Osteoblast (primary cell): ENCODE measurements at places on chromosomes 2 and 18. TPM values are rescaled to one million over a fixed set of nuclear protein-coding genes. Genes with fewer than 3 reads are reported as not detected.
A peak's percentile ranks its signal among the peaks of the same experiment; 100 is the strongest.

The SLC14A1 gene
- total RNA-seq, result 128 and 136 TPM in 2 replicates

The KIAA2012 gene
- total RNA-seq, result under 0.01 TPM in 1 of 2 replicates, not detected in the other

GRCh38 chr2:29322011-29322410 lies 206.8 kb downstream of the CLIP4 start:
- DNase-seq, result no peak

DNA sequence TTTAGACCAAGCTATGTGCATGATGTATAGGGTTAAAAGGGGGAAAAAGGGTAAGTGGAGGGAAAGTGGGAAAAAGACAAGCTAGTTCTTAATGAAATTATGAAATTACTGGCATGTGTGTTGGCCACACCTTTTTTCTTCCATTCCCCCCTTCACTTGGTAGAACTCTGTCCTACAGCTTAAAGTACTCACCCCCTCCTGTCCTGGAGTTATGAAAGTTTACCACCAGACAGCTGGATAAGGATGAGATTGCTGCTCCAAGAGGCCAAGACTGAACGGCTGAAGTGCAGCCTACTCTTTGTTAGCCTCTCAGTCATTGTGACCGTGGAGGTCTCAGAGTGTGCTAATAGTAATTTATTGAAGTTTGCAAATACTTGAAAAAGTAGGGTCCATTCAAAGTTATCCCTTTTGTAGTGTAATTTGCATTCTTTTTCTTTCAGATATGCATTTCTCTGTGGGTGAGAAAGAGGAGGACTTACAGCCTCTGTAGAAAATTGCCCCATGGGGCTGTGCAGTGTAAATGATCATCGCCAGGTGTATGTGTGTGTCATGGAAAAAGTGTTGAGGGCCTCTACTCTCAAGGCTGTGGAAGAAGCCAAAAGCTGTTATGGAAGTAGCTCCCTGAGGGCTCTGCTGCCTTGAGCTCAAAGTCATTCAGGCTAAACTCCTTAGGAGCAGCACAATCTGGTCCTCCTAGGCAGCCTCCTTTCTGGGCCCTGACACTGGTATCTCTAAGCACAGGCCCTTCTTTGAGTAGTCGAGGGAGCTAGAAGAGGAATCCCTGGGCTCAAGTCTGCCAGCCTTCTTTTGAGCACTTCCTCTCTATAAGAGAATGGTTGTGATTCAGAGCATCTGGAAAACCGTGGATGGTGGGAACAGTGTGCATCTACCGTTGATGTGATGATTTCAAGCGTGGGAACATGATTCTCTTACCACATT lies 46.2 kb downstream of the LHCGR start:
- peak; percentile 9 for DNase-seq

- peak; percentile 4 for DNase-seq
Observed at GRCh38 chr18:4248686-4249085, 206.4 kb downstream of the DLGAP1 start.

DNA sequence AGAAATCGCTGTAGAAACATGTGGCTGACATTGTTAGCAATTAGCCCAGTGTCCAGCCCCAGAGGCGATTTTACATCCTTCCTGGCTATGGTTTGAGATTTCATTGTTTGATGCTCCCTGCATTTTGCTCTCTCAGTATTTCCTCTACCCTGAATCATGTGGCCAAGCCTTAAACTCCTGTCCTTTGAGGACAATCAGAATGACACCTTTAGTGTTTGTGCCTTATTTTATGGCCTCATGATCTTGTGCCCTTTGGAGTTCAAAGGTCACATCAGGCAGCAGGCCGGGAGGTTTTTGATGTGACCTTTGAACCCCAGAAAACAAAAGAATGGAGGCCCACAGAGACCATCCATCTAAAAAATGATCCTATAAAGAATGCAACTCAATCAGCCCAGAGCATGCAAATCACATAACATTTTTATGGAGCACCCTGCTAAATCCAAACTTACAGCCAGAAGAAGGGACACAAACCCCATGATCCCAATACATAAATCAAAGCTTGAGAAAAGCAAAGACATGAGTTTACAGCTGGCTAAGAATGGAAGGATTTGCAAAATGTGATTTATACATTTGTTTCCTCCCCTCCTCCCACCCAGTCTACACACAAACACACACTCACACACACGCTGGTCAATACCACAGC lies 52.5 kb downstream of the FECH start:
- DNase-seq, result no peak

GRCh38 chr2:94877129-94877528 lies 5.9 kb downstream of the TEKT4 start:
- no peak for DNase-seq

- DNase-seq, result no peak
Observed at GRCh38 chr2:43717322-43717721, 41.1 kb upstream of the C1GALT1C1L start.

DNA sequence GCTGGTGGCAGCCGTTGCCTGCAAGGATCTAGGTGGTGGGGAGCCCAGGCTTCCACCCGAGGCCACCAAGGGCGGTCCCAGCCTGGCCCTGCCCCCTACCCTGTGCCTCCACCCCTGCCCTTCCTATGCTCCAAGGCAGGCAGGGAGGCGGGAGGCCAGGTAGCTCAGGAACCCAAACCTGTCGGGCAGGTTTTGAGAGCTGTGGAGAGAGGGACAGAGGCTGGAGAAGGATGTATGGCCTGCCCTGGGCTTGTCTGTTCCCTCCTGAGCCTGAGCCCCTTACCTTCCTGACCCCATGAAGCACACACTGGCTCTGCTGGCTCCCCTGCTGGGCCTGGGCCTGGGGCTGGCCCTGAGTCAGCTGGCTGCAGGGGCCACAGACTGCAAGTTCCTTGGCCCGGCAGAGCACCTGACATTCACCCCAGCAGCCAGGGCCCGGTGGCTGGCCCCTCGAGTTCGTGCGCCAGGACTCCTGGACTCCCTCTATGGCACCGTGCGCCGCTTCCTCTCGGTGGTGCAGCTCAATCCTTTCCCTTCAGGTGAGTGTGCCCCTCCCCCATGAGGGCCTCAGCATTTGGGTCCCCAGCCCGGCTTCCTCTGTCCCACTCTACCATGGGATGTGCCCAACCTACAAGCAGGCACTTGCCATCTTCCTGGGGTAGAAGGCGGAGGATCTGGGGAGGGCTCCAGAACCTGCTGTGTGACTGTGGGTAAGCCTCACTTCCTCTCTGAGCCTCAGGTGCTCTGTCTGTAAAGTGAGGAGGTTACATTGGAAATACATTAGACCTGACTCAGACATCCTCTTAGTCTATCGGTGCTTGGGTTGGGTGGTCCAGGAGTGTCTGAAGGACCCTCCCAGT lies at the start of gene PROM2:
Gene PROM2, plus strand, starts transcription at position 159 of the 860 bp plus-strand sequence. Its CDS starts 137 bp downstream, at position 296.
- peak; percentile 44 for DNase-seq
